ENCODE measurements at places on chromosomes 13 and 19.

DNA sequence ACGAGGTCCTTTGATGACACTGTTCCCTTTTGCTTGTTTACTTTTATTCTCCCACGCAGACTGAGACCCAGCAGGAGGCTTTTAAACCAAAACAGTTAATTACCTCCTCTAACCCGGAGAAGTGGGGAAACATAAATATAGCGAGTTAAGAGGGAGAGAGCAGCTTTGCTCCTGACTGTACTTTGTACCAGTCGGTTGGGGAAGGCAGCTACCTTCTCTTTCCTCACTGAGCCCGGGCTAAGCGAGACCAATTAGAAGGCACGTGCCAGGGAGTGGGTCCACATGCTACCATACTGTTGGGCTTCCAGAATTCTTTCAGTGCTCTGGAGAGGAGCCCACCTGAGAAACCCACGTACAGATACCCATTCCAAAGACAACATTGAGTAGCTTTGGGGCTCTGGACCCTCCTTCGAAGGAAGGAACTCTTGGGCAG lies 124.2 kb downstream of the ZIC5 start:
- no peak for DNase-seq

DNA sequence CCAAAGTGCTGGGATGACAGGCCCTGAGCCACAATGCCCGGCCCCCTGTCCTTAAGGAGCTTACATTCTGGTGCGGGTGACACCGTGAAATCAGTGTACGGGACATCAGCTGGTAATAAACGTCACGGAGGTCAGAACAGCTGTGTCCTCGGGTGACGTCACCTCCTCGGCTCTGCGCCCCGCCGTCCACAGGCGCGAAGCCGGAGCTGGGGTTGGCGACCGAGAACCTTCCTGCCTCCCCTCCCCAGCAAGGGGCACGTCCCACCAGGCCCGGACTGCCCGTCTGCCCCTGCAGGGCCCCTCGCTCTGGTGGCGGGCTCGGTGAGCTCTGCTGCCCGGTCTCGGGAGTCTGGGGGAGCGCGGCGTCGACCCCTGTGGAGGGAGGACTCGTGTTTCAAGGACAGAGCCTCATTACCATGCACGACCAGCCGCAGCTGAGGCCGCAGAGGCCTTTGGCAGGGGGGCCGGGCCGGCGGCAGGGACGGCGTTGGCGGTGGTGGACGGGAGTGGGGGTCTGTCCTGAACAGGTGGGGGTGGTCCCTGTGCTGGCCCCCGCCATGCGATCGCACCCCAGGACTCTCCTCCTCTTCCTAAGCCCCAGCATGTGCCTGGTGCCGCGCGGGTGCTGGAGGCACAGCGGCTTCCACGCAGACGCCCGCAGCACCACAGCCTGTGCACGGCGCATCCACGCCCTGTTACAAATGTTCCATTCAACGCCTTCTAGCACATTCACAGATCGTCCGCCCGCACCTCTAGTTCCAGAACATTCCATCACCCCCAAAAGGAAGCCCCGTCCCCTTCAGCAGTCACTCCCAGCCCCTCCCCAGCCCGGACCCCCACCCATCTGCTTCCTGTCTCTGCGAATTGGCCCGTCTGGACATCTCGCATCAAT lies 5.4 kb downstream of the LINGO3 start:
- DNase-seq = no peak

- no peak for DNase-seq
Observed at GRCh38 chr13:111661776-111662175, 341.3 kb downstream of the TEX29 start.

DNA sequence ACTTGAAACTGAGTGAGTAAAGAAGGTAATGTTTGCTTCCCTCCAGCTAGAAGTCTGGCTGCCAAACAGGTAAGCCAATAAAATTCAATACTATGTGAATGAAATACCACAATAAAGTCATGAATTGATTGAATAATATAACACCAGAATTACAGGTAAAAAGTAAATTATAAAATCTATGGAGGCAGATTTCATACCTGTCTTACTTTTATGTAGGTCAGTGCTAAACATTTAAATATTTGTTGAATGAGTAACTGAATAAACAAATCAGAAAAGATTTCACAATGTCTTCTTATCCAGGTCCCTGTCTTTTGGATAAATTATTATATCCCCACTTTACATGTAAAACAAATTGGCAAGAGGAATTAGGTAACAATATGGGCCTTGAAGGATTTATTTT lies 62.7 kb downstream of the MICU2 start:
- DNase-seq = peak; percentile 4

DNA sequence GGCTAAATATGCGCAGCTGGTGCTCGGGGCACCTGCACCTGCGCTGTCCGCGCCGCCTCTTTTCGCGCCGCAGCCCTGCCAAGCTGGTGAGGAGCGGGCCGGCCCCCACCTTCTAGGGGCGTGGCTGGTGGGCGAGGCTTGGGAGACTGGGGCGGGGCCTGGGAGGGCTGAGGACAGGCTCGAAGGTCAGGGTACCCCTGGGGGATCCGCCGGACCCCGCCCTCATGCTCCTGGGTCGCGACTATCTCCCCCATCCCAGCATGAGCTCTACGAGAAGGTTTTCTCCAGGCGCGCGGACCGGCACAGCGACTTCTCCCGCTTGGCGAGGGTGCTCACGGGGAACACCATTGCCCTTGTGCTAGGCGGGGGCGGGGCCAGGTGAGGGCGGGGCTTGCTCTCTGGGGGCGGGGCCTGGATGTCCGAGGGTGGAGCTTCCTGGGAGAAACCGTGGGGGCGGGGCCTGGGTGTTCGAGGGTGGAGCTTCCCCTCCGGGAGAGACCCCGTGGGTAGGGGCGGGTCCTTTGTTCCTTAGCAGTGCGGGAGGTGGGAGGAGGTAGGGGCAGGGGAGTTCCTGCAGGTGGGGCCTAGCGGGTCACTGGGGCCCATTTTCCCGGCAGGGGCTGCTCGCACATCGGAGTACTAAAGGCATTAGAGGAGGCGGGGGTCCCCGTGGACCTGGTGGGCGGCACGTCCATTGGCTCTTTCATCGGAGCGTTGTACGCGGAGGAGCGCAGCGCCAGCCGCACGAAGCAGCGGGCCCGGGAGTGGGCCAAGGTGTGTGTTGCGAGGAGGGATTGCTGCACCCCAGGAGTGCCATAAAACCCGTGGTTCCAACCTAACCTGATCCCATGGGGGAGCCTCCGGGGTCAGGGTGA lies 19.7 kb downstream of the PNPLA6 start:
- no peak for DNase-seq

GRCh38 chr13:56314765-56315164 lies 826.0 kb upstream of the PRR20A start:
- DNase-seq = no peak

GRCh38 chr13:99812625-99813024 lies 158.9 kb downstream of the ZIC5 start:
- no peak for DNase-seq

GRCh38 chr13:84648069-84648640 lies 765.9 kb upstream of the SLITRK1 start:
- DNase-seq = no peak

All from mammary epithelial cell (primary cell).